ENCODE measurements at places on chromosomes 2 and 18.

DNA sequence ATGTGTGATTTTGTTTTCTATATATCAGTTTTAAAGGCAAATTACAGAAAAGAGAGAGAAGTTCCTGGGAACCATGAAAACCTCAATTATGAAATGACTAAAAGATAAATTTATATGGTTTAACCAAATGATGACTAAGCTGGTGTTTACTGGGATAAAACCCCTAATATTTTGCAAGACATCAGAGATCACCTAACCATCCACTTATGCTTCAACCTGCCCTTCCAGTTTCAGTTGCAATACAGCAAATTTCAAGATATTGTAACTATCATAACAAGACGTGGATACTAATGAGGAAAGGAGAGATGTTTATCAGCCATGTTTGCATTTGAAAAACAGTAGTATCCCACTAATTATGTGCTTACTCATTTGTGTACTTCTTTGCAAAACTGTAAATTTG, 108.2 kb downstream of the GAREM1 start:
- no peak for DNase-seq

DNA sequence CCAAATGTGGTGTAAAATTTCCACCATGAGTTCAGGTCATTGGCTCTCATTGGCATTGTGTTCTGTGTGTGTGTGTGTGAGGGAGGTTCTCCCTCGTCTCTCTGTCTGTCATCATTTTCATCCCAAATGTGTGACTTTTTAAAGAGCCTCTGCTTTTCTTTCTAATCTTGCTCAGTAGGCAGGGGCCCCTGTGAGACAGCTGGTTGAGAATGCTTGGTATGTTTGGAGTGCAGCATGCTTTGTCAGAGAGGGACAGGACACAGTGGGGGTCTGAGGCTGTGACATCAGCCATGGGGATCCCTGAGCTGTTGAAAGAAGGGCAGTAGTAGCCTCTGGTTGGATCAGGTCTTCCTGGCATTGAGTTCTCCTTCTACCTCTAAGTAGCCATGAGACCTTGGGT, 10.6 kb downstream of the PTPRM start:
- DNase-seq = no peak

- no peak for DNase-seq
These were observed 19.3 kb downstream of the STK36 start for GRCh38 chr2:218691234-218691633.

DNA sequence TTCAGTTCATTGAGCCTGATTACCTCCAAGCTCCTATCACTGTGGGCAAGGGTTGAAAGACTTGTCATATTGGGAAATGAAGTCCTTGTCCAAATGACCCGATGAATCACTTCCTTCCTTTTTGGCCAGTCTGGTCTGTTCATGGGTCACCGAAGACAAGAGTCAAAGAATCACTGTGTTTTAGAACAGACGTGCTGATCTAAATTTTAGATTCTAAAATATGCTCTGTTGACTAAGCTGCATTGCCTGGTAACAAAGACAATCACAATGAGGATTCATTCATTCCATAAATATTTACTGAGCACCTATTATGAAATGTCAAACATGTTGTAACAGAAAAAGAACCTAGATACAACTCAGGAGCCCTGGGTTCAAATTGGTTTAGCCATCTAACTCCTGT, 99.4 kb upstream of the RND3 start:
- no peak for DNase-seq

DNA sequence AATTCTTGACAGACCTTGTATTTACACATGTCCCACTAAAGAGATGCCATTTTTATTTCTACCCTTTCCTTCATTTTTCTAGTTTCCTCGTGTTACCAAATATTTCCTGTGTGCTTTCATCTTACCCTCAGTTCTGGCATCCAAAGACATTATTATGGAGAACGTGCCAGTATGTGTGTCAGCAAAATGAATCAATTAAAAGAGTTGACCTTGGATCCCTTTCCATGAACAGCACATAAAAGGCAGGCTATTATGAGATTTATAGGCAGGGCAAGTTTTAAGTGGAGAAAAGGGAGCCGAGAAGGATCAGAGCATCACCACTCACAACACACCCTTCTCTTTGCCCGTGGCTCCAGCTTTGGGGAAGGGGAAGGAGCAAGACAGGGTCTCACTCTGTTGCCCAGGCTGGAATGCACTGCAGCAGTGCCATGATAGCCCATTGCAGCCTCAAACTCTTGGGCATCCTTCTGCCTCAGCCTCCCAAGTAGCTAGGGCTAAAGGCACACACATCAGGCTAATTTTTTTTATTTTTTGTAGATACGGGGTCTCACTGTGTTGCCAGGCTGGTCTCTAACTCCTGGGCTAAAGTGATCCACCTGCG, 149.9 kb downstream of the GFPT1 start:
- DNase-seq = no peak
